ENCODE measurements at places on chromosomes 6 and 20. TPM values are rescaled to one million over a fixed set of nuclear protein-coding genes. Genes with fewer than 3 reads are reported as not detected.

DNA sequence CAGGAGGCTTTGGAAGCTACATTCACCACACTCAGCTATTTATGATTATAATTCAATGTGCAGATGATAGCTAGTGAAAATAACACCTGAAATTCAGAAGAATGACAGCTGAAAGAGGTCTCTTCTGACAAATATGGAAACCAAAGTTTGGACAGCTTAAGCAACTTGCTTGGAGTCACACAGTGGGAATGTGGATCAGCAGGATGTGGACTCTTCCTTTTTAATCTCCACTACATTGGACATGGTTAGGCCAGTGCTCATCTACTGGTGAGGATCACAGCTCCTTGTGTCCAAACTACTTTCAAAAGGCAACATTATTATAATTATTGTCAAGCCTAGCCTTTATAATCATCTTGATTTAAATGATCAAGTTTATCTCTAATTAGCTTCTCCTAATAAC is 10.4 kb downstream of the TRAPPC3L start:
- no peak for DNase-seq

GRCh38 chr6:140915103-140915502 is 1217.6 kb upstream of the GJE1 start:
- DNase-seq, result no peak

DNA sequence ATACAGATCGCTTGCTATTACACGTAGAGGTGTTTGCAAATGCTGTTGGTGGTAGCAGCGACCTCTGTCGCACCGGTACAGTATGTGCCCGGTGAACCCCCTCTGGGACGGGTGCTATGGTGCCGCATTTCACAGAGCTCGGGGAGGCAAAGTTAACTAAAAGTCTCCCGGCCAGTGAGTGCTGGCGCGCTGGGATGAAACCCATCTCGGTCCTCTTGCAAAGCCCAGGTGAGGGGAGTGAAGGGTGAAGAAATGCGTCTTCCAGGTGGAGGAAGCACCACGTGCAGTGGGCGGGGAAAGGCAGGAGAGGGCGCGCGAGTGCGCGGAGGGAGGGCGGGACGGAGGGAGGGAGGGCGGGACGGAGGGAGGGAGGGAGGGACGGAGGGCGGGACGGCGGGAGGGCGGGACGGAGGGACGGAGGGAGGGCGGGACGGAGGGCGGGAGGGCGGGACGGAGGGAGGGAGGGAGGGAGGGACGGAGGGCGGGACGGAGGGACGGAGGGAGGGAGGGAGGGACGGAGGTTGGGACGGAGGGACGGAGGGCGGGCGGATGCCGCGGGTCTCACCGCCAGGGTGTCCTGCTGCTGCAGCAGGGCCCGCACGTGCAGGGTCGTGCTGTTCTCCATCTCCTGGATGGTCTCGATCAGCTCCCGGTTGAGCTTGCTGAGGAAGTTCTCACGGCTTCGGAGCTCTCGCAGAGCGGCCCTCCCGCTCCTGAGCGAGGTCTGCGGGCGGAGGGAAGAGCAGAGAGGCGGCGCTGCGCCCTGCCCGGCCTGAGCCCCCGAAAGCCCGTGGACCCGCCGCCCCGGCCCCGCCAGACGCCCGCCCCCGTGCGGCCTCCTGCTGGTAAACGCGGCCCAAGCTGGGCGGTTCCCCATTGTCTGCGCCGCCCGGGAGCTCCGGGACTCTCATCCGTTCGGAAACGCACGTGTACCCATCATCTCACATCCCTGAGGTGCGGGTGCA is 11.7 kb downstream of the C20orf96 start:
- peak; percentile 47 for DNase-seq

- no peak for DNase-seq
Observed at GRCh38 chr6:3506751-3507383, 50.0 kb upstream of the SLC22A23 start.

DNA sequence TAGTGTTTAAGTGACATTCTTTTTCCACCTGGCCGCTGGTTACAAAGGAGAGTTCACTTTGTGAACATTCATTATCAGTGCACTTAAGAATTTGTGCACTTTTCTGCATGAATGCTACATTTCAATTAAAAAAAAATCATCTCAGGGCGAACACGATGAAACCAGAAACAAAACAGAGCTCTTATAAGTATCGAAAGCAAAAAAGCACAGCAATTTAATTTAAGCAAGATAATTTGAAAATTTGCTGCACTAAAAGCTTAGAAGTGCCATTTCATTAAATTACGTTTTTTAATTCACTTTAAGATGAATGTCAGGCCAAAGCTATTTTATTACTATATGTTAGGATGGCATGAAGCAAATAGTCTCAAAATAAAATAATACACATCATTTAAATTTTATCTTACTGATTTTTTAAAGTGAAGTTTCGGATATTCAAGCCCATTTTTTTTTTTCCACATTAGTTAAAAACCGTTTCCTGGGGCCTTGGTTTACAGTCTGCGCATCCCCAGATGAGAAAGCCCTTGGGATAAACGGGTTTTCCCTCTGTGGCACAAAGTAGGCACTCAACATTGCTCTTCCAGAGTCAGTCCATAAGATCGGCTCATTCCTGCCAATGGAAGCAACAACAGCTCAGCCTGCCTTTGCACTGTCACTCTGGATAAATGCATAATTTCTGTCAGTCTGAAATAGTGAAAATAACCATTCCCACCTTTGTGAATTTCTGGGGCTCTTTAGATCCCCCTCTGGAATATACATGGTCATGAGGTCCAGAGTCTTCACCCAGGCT is 80.1 kb downstream of the FYN start:
- DNase-seq, result no peak

MROH8 gene
- total RNA-seq, result 10.0 TPM

DNA sequence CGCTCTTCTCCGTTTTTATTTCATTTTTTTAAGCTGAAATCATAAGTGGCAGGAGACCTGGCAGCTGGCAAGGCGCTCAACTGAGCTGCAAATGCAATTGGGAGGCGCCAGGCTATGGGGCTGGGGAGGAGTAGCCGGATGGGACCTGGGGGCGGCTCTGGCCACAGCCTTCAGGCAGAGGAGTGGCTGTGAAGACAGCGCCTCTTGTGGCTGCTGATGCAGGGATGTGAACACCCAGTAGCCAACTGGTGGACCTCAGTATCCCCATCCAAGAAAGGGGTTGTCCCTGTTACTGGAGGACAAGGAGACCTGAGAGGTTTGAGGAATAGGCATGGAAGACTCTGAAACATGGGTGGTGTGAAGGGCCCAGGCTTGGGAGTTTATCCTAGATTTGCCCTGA is 12.6 kb downstream of the KCNK17 start:
- no peak for DNase-seq

DNA sequence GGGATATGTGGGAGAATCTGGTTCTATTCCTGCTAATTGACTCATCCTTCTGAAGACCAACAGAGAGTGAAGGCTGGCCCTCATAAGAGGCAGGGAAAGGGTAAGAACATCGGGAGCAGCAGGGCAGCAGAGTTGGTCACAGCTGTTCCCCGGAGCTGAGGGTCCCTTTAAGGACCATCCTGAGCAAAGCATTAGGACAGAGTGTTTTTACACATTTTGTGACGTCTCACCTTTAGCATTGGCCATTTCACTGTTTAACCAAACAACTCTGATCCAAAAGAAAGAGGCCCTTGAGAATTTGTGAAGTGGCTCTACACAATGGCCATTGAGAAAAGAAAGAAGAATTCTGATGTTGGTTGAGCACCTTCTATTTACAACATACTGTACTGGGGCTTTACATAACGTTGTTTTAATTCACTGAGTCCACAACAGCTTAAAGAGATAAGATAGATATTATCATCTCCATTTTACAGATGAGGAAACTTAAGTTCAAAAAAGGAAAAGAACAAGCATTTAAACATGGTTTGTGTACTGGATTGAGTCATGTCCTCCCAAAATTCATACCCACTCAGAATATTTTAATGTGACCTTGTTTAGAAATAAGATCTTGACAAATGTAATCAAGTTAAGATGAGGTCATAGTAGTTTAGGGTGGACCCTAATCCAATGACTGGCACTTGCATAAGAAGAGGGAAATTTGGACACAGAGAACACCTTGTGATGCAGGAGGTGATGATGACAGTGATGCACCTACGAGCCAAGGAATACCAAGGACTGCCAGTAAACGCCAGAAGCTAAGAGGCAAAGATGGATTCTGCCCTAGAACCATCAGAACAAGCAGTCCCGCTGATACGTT is 62.0 kb downstream of the VGLL2 start:
- no peak for DNase-seq

- no peak for DNase-seq
Observed at GRCh38 chr6:4403828-4404227, 268.5 kb upstream of the ECI2 start.

GRCh38 chr20:62222266-62222850 is 2.3 kb upstream of the HRH3 start:
- DNase-seq, result no peak

- DNase-seq, result no peak
Observed at GRCh38 chr6:140437619-140438345, 1063.3 kb upstream of the CITED2 start.

DNA sequence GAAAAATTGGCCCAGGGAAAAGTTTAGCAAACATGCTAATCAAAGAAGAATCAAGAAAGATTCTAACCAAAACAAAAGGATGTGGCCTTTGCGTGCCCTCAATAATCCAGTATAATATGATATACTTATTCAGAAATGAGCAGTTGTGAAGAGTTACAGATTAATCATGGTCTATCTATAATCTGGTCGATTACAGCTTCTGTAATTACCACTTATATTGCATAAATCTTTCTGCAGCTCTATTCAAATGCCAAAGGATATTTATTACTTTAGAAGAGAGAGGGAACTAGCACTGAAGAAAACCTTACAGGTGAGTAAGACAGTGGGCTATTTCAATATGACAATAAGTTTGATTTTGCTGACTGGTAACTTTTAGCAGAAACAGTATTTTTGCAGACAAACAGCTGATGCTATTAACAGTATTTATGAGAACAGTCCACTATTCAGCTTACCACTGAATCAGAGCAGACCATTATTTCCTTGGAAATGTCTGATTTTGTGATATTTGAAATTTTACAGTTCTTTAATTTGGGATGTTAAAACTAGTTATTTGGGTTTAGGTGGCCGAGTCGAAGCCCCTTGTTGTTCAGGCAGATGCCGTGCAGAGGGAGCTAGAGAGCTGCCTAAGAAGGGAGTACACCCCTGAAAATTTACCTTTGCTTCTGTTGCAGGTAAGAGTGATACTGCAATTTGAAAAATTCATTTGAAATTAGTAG is 92.2 kb downstream of the CEP57L1 start:
- DNase-seq, result peak; percentile 30

- DNase-seq, result no peak
Observed at GRCh38 chr6:9543649-9544048, 871.2 kb downstream of the TFAP2A start.

- no peak for DNase-seq
Observed at GRCh38 chr6:52176550-52176949, 9.6 kb upstream of the IL17A start.

DNA sequence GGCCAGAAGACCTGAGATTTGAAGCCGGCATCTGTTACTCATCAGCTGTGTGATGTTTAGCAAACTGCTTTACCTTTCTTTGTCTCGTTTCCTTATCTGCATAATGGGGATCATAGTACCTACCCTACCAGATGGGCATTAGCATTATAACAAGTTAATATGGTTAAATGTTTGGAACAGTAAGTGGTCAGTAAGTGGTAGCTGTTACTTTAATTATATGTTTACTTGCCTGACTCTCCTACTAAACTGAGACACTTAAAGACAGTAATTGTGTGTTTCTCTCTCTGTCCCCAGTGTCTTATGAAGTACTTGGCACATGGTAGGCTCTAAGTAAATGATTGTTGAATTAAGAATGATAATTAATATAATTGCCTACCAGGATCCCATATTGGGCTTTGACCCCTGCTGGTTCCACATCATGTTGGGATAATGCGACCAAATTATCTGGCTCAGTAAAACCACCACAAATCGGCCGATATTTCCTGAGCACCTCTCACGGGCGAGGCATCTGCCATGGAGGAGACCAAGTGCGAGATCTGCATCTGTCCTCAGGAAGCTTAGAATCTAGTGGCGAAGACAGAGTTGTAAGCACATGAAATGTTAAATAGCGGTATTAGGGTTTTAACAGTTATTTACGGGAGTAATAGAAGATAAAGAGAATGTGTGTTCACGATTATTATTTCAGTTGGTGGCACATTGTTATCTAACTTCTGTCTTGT is 31.4 kb downstream of the PTK7 start:
- no peak for DNase-seq

Data from heart right ventricle (tissue), 16 donors.